T-cell (primary cell): ENCODE measurements at places on chromosomes 5 and 9.

DNA sequence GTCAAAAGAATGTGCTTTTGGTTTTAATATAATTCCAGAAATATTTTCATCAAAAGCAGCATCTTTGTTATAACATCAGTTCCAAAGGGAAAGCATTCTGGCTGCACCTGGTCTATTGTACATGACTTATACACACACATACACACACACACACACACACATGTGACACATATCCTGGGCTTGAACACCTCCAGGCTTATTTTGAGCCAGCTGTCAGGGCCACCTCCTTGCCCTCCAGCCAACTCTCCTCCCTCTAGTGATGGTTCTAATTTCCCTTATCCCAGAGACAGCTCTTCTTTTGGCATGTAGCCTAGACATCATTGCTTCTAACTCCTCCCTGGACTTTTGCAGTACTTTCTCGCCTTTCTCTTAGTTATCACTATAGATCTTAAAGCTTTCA, 115.0 kb downstream of the PIK3R1 start:
- DNase-seq = no peak

DNA sequence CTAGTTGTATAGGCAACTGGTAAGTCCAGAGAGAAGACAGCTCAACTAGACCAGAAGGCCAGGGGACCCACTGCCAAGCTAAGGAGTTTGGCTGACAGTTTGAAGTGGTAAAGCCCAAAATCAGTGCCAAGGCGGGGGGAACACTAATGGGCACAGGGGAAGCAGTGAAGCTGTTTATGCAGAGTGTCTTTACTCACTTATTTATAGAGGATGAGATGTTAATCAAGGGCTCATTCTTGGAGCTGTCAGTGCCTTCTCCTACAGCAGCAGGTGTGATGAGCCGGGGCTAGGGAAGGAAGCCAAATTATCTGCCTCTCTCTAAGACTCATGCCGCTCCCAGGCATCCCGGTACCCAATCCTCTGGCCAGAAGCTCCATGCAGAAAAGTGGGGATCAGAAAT, 75.2 kb upstream of the GALNT10 start:
- no peak for DNase-seq

GRCh38 chr5:150557509-150557872, 49.6 kb downstream of the NDST1 start:
- DNase-seq = no peak

DNA sequence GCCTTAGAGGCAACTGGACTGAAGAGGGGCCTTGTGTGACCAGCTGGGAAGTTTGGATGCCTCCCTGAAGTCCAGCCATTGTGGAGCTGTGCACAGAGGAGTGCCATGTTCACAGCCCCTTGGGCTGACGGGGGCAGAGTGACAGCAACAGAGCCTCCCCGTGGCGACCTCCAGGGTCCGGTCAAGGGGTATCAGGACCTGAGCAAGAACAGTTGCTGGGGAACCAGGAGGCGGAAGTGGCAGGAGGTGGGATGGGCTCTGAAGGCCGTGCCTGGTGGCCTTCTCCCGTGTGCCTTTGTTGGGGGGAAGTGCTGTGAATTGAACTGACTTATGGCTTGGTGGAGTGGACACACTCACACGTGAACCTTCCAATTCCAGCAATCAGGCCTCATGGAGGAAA, 14.0 kb downstream of the BNIP1 start:
- DNase-seq = no peak

DNA sequence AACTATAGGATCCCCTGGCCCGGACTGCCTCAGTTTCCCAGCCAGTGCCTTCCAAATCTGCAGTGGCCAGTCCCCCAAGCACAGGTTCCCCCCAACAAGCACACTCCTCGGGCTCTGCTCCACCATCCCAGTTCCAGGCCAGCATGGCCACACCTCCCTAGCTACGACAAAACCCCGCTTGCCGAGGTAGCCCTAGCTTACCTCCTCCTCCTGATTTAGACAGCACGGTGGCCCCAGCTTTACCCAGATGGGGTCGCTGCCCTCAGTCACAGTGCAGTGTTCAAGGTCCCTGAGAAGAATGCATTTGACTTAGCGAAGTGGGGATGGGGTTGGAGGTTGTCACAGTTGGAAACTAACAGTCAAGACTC, 40.8 kb upstream of the GARNL3 start:
- DNase-seq = no peak

DNA sequence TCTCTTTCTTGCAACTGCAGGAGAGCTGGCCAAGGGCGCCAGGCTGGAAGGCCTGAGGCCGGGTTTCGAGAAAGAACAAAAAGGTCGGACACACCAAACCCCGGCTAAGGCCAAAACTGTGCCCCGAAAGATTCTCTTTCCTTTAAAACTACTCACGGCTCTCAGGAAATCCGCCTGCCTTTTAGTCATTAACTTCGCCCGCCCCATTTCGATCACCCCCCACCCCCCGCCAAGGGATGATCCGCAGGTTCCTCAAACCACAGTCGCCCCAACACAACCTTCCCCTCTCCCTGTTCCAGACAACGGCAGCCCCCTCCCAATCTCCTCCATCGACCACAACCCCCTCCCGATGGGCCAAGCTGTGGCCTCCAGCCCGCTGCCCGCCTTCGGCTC, 536 bp downstream of the FEM1C start:
- peak; percentile 38 for DNase-seq

DNA sequence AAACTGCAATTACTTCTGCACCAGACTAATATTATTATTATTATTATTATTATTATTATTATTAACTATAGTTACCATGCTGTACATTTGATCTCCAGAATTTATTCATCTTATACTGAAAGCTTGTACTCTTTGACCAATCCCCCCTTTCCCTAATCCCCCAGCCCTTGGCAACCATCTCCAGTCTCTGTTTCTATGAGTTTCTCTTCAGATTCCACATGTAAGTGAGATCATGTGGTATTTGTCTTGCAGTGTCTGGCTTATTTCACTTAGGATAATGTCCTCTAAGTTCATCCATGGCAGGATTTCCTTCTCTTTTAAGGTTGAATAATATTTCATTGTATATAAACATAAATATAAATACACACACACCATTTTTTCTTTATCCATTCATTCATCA, 287.0 kb upstream of the DAB2 start:
- DNase-seq = no peak

GRCh38 chr5:102654559-102655349, 100.4 kb upstream of the PAM start:
- no peak for DNase-seq

DNA sequence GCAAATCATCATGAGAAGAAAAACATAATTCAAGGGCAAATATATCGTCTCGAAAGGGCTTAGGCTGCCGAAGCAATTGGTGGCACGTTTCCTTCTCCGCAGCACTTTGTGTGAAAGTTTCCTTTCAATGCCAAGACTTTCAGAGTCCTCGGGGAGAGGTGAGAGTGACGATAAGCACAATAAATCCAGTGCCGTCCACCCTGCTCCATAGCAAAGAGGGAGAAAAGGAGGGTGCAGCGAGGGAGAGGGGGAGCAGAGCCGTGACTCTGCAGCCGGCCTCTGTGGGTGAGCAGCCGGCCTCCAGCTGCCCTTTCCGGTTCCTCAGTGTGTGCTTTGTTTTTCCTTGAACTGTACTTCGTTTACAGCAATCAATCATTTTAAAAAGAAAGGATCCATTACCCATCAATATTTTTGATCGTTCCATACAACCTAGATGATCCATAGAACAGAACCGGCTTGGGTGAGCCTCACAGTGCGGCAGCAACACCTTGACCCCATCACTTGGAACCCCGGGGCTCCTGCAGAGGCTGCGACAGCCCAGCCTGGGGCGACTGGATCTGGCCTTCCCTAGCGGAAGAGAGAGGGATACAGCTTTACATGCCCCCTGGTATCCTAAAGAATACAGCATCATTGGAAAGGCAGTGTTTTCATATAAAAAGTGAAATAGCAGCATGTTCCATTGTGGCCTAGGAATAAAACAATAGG, 247.0 kb upstream of the IRX4 start:
- no peak for DNase-seq

- DNase-seq = no peak
These were observed 1013.1 kb downstream of the NR2F1-AS1 start for GRCh38 chr5:92567831-92568450.

DNA sequence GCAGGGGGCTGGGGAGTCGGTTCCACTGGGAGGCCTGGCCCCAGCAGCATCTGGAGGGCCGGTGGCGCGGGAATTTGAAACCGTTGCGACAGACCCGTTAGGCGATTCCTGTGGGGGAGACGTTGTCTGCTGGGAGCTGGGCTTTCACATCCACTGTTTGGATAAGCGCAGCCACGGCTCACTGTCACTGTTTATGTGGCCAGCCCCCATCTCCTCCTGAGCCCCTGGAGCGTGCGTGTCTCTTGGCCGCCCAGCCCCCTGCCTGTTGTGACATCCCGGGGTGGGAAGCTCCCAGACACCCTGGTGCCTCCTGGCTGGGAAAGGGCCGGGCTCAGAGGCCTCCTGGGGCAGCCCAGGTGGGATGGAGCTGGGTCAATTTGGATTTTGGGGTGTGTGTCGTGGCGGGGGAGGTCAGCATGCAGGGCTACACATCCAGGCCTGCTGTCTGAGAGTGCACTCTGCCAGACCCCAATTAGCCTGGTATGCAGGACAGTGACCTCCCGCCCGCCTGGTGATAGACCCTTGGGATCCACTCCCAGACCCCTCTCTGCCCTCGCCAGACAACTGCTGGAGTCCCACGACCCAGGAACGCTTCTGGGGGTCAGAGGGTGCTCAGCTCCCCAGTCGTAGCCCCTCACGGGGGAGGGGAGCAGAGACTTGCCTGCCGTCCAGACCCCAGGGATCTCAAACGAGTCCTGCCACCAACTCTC, 62.0 kb upstream of the RNU6ATAC start:
- DNase-seq = no peak

DNA sequence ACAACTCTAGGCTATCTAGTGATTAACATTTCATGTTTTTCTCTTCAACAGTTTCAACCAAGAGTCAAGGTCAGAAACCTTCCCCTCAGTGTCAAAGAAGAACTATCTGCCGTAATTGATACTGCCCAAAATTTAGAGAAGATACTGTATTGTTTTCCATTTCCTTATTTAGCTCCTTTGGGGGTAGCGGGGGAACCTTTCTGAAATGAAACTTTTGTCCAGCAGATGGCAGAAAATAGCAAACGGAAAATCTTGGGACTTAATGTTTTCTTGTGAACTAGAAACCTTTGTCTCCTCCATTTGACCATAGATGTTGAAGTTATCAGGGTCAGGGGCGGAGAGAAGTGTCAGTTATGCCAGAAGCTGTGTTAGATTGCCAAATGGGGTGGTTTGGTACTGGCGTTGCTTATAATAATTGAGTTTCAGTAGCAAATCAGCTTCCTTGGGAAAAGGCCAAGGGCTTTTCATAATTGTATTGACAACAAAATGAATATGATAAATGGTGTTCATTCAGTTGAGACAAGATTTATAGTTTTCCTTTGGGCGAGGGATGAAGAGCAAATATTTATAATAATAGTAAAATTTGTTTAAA, 101.7 kb upstream of the TLX3 start:
- DNase-seq = peak; percentile 30

- no peak for DNase-seq
These were observed 26.5 kb downstream of the POLK start for GRCh38 chr5:75538211-75538610.

- DNase-seq = no peak
These were observed 48.8 kb downstream of the GRAMD2B start for GRCh38 chr5:126471875-126472537.

DNA sequence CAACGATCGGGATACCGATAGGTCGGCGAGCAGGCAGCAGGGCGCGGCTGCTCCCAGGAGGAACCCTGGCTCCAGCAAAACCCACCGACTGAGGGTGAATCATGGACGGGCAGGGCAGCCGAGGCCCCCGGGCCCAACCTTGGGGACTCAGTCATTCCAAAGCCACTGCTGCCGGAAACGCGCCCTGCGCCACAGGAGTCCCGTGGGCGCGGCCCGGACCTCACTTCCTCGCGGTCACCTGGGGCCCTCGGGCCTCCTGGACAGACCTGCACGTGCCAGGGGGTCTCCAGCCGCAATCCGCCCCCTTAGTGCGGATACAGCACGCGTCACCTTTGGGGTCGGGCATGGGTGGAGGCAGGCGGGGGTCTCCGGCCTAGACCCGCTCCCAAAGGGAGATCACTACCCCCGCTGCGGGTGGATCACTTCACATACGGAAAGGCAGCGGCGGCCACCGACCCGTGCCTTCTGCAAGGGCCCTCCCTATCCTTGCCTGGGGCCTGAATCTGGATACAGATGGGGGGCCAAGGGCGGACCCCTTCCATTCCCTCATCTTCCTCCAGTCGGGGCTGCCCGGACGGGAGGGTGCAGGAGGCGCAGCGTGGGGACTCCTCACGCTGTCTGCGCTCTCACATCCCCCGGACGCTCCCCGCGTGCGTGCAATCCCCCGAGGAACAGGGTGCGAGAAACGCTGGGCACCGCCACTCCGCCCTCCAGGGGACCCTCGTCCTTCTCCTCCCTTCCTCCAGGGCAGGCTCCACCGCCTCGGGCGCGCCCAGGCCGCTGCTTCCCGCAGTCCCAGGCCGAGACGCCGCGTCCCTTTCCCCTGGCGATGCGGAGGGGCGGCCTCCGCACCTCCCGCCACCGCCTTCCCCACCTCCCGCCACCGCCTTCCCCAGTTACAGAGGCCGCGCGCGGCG, 586 bp downstream of the TXN start:
- peak; percentile 8 for DNase-seq

DNA sequence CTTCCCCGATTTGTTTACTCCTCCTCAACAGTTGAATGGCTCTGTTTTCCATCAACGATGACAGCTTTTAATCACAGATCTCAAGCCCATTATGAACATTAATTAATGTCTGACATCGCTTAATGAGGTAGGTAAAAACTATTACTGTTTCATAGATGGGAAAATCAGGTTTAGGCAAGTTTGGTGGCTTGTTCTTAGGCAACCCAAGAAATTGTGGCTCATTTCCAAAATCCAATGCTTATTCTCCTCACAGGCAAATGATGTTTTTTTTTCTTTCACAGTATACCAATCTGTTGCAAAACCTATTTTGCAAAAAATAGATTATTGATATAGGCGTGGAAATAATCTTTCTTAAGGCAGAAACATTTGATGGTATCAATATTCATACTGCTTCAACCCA, 70.8 kb upstream of the CHD1 start:
- no peak for DNase-seq

DNA sequence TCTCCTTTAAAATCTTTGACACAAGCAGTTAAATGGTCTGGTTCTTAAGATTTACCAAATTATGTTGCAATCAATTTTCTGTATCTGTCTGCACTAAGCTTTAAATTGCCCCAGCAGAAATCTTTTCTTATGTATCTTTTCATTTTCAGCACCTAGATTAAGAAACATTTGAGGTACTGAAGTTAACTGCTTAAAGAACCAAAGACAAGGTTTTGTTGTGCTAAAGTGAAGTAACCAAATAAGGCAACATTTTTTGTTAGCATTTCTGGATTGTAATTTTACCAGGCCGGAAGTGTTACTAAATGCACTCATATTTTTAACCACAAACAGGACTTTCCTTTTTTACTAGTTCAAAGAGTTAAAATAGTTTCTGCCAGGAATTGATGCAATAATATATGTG, 24.1 kb upstream of the MTAP start:
- no peak for DNase-seq

- DNase-seq = no peak
These were observed 11.1 kb downstream of the TTC39B start for GRCh38 chr9:15295761-15296405.
